Stimulated activated CD8-positive, alpha-beta memory T cell treated with anti-CD3 and anti-CD28 coated beads, Interleukin-7, amount 100 ng/mL, for 24 hours (primary cell): ENCODE measurements at places on chromosomes 16 and 17.

- DNase-seq: no peak
Observed at GRCh38 chr16:50251375-50252081, 14.8 kb upstream of the ADCY7 start.

DNA sequence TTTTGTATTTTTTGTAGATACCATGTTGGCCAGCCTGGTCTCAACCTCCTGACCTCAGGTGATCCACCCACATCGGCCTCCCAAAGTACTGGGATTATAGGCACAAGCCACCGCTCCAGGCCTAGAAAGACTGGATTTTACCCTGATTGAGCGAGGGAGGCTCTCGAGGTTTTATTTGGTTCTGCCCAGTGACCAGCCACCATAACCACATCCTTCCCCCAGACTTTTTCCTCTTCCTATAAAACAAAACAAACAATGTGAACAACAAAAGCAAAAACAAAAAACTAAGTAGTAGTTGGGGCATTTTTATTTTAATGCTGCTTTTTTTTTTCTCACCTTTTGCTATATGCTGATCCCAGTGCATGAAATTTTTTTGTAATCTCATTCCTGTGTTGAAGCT is 509.6 kb downstream of the MAF start:
- no peak for DNase-seq

- DNase-seq: no peak
Observed at GRCh38 chr16:86647561-86647960, 69.2 kb downstream of the FOXL1 start.

- DNase-seq: no peak
Observed at GRCh38 chr17:34645594-34645993, 66.2 kb downstream of the TMEM132E start.

GRCh38 chr16:85402910-85403692 is 210.0 kb upstream of the GSE1 start:
- DNase-seq: no peak

- DNase-seq: no peak
Observed at GRCh38 chr17:58273453-58274104, 7.2 kb downstream of the MPO start.

- DNase-seq: no peak
Observed at GRCh38 chr17:49821916-49822315, 26.0 kb downstream of the TAC4 start.

DNA sequence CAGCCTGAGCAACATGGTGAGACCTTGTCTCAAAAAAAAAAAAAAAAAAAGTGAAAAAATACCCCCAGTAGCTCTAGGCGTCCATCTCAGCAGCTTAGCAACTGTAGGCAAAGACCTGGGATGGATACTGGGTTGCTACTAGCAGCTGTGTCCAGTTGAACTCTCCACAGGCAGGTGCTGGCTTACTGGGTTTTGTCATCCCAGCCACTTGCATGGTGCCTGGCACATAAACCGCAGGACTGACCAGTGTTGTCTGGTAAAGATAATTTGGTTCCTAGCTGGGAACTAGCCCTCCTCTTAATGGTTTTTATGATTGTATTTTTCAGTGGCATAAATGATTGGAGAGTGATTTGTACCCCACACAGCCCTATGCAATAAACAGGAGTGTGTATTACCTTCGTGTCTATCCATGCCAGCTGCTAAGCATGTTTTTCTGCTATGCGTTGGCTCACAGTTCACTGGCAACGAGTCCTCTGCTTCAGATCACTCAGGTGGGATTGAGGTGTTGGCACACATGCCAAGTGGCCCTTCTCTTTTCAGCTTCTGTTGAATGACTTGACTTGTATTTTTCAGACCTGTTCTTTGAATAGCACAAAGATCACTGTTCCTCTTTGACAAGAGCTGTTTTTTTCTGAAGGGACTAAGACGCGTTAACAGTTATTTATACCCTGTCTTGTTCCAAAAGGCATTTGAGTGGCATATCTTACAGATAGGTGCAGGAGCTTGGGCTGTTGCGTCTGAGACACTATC is 352.9 kb downstream of the SNX29 start:
- no peak for DNase-seq

- DNase-seq: no peak
Observed at GRCh38 chr16:52073024-52073423, 473.9 kb downstream of the TOX3 start.

- DNase-seq: no peak
Observed at GRCh38 chr16:17374668-17375255, 96.0 kb downstream of the XYLT1 start.

GRCh38 chr17:7993972-7994589 is 8.3 kb upstream of the GUCY2D start:
- no peak for DNase-seq

GRCh38 chr16:82990155-82990554 is 363.4 kb downstream of the CDH13 start:
- DNase-seq: no peak

DNA sequence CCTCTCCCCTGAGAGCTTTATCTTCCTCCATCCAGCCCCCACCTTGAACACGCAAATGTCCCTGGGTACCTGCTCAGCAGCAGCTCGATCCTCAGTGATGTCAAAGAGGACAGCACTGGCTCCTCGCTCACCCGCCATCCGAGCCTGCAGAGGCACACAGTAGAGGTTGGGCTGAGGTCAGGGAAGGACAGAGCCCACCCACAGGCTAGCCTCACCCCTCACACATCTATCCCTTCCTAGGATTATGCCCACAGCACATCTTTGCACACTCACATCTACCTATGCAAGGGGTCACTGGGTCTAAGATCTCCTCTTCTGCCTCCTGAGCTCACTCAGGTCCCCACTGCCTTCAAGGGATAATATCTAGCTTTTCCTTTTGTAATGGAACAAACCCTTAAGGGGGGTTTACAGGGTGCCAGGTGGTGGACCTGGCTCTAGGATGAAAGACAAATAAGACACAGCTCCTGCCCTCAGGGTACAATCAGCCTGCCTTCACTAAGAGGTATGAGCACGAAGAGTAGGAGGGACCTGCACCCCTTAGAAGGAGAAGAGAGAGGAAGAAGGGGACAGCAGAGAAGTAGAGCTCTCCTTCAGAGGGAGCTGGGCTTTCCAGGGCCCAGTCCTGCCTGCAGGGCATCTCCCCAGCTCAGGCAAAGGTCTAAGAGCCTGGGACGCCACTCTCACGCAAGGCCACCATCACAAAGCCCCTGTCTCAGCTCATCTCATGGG is 11.6 kb upstream of the SUPT4H1 start:
- no peak for DNase-seq

GRCh38 chr17:17975436-17975835 is 2.8 kb downstream of the DRC3 start:
- no peak for DNase-seq

DNA sequence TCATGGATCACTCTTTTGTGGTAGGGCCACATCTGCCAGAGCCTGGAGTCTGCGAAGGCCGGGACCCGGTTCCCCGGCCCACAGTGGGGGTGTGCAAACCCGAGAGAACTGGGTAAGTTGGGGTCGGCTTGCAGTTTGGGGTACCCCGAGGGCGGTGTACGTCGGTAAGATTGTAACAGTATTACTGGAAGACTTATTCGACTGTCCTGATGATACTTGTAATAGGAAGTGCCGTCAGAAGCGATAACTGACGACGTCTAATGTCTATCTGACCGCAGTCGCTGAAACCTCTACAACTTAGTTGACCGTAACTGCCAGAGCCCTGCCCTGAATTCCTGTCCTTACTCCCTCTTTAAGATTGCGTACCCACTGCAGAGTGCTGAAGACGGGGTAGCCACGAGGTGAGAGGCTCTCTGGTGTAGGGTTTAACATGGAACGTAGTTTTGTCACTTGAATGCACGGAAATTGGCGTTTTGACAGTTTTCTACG is 24.0 kb downstream of the TRPV2 start:
- DNase-seq: no peak

GRCh38 chr16:79339863-79340262 is 260.7 kb downstream of the MAF start:
- no peak for DNase-seq

- no peak for DNase-seq
Observed at GRCh38 chr17:5211458-5211857, 19.8 kb upstream of the ZNF594 start.
